ENCODE measurements at places on chromosomes 3 and 15. TPM values are rescaled to one million over a fixed set of nuclear protein-coding genes. Genes with fewer than 3 reads are reported as not detected.

GRCh38 chr15:25864966-25865365, 1.8 kb upstream of the ATP10A start:
- no peak for DNase-seq

GRCh38 chr15:38698254-38698653, 133.6 kb upstream of the RASGRP1 start:
- DNase-seq, result no peak

Gene SIDT1
- total RNA-seq, result 3.3 TPM

- DNase-seq, result peak; percentile 46
Observed at GRCh38 chr15:75720787-75721479, 8.3 kb upstream of the CSPG4 start.

DNA sequence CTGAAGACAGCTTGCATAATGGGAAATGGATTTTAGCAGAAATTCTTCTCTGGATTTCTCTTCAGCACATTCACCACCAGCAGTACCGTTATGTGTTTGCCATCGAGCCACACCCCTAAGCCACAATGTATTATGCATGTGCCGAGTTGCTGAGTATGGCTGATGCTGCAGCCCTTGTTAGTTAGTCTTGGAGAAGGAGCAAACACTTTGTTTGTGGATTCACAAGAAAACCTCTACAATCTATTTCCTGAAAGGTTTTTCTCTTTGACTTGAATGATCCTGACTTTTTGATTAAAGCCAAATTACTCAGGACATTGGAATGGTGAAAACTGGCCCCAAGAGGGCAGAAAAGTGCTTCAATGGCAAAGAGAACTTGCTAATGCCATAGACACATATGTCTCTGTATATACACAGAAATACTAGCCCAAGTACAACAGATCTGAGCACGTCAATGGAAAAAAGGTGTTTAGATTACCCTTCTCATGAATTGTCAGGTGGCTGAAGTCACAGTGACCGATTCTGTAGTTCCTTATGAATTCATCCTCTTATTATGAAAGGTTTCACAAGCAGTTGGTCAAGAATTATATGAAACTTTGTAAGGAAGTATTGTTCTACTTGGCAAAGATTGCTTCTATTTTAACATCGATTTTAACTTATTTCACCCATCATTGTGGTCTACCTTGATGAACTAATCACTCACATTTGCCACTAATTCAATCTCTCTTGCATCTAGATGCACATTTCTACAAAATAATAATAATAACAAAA, 103.0 kb downstream of the P3H2 start:
- no peak for DNase-seq

DNA sequence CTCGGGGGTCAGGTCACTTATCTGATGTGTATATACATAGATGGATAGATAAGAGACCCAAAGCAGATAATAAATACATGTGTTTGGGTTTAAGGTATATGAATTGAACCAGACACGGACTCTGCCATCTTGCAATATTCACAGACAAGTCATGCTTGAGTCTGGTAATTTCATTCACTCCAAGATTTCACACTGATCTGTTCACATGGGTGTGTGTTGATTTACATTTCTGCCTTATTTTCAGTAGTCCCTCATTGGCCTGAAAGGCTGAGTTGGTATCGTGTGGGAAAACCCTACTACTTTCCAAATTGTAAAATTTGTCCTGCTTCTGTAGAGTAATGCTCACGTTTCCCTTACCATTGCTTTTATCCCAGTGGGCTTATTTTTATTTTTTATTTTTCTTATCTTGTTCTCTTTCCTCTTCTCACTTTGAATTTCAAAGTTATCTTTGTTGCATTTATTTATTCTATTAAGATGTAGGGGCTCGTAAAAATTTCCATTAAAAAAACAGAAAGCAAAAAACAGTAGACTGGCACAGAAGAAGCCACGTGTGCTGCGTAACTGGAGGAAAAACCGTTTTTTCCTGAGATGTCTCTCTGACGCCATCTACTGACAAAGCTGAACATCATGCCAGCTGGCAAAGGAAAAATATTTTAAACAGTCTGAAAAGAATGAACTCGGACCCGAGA, 10.8 kb upstream of the MFSD1 start:
- no peak for DNase-seq

Gene SH3GL3
- 1.8 TPM for total RNA-seq

Gene RAB11A
- 142 TPM for total RNA-seq

GRCh38 chr3:180311242-180311641, 274.5 kb upstream of the PEX5L start:
- no peak for DNase-seq

- DNase-seq, result no peak
Observed at GRCh38 chr3:78529601-78530000, 1238.2 kb downstream of the ROBO1 start.

DNA sequence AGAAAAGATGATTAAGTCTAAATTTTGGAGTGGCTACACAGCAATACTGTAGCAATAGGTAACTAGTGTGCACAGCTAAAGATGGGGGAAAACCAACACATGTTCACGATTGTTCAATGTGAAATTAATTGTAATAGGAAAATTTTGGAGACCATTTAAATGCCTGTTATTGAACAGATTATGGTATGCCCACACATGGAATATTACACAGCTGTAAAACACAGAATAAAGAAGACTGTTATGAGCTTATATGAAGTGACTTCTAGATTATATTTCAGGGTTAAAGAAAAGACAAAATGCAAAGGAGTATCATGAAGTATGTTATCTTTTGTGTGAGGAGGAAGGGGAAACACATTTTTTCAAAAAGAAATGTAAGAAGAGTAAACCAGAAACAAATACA, 43.8 kb downstream of the SPINK8 start:
- no peak for DNase-seq

Gene SEC62
- 66.2 TPM for total RNA-seq

DNA sequence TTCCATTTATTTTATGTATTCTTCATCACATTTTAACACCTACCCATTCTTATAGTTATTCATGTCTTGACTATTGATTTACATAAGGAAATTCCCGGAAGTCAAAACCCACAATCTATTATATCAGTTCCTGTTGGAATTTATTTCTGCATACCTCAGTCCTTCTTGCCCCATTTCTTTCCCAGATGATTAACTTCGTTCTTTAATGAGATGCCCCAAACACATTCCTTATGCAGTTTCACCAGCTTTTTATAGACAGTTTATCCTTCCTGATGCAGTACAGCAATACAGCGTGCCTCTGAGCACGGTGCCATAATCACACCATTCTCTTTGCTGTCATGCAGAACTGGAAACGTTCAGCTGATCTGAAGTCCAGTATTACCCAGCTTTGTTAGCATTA, 175.8 kb upstream of the NANOGP8 start:
- no peak for DNase-seq

Gene PROK2
- total RNA-seq, result 7.6 TPM

- DNase-seq, result no peak
Observed at GRCh38 chr3:122988508-122988907, 39.1 kb downstream of the SEMA5B start.

DNA sequence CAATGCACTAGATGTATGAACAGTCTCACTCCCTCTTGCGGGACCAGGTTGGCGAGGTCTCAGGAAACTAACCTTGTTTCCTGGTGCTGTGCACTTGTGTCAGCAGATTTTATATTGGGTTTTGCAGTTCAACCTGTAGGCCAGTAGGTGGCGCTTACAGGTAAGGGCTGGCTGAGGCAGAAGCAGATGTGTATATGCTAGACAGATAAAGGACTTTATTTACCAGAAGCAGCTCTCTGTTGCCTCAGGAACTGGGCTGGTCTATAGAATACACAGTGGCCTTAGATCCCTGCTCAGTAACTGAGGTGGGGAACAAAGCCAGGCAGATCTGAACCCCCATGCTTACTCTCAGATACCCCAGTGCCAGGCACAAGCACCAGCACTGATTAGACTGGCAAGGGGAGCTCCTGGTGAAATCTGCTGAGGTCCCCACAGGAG, 296.8 kb downstream of the DOCK3 start:
- DNase-seq, result no peak

Gene SLC35G2
- total RNA-seq, result 27.8 TPM

DNA sequence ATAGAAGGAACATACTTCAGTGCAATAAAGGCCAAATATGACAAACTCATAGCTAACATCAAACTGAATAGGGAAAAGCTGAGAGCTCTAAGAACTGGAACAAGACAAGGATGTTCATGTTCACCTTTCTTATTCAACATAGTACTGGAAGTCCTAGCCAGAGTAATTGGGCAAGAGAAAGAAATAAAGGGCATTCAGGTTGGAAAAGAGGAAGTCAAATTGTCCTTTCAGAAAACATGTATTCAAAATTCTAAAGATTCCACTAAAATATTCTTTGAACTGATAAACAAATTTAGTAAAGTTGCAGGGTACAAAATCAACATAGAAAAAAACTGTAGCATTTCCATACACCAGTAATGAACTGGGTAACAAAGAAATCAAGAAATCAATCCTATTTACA, 12.2 kb upstream of the ZNF197 start:
- no peak for DNase-seq

DNA sequence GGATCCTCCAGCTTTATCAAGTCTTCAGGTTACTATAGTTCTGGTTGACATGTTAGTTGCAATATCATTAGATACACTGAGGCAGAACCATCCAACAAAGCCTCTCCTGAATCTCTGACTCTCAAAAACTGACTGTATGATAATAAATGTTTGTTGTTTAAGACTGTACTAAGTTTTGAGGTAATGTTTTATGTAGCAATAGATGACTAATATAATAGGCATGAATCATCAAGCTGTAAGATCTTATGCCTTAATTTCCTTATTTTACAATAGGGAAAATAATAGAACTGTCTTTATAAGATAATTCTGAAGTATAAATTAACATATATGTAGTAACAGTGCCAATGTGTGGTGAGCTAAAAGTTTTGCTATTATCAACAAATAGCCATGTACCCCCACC, 88.9 kb upstream of the TBC1D5 start:
- no peak for DNase-seq

GRCh38 chr3:195164573-195165264, 106.2 kb downstream of the XXYLT1 start:
- no peak for DNase-seq

Gene CLEC3B
- 58.9 TPM for total RNA-seq

Gene CKMT1A
- total RNA-seq, result 0.79 TPM

Gene YEATS2
- 24.9 TPM for total RNA-seq

Gene CPA3
- total RNA-seq, result 12.5 TPM

- DNase-seq, result no peak
Observed at GRCh38 chr3:55771503-55771902, 284.4 kb upstream of the WNT5A start.

DNA sequence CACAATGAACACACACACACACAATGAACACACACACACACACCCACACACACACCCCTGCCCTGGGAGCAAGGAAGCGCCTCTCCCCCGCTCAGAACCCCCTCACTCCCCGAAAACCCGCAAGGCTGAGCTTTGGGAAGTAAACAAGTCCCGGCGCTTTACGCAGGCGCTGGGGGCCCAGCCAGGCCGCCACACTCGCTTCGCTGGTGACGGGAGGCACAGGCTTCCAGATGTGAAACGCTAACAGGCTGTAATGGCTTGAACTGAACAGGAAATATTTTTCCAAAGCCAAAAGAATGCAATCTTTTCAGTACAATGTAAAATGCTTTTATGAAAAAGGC, 122.7 kb upstream of the IGF1R start:
- DNase-seq, result no peak

Gene CTDSPL
- total RNA-seq, result 28.3 TPM

DNA sequence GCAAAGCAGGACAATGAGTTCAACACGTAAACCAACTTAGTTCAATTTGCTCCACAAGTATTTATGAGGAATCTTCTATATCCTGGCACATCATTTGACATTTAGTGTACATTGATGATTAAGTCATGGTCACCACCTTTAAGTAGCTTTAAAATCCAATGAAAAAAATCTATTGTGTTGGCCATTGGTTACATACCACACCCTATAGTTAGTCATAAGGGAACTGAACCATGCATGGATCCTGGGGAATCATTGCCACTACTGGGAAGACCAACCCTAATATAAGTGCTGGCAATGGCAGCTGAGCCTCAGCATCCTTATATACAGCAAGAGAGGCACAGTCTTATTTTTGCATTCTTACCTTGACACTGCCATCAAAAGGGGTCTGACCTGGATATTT, 502.5 kb downstream of the MECOM start:
- DNase-seq, result no peak

GRCh38 chr3:4417449-4417848, 49.6 kb downstream of the SUMF1 start:
- no peak for DNase-seq

DNA sequence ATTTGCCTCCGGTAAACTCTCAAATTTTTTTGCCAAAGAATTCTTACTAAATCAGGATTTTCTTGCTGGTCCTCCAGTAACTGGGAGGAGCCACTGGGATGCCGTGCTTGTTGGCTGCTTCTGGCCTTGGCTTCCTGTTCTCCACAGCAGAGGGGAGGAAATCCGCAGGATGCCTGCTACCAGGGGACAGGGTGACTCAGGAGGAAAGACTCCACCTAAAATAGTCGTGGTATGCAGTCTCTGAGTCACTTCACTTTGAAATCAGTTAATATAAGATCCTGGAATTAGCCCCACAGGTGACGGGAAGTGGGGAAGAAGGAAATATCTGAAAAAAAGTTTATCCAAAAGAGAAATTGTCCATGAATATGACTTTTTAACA, 6.5 kb upstream of the TM4SF18 start:
- peak; percentile 29 for DNase-seq

DNA sequence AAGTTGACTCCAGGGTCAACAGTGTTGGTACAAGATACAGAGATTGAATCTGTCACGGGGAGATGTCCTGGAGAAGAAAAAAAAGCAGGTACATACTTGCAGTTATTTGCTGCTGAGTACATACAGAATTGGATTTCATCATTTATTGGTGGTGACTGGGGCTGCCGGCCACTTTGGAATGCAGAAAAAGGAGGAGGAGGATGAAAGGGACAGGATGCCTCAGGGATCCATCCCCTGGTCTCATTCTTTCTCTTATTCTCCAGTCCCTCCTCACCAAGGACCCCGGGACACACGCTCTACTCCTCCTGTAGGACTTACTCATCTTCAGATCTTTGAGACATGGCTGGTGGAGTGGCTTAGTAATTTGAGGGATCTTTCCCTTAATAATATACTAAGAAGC, 30.0 kb upstream of the MEIS2 start:
- no peak for DNase-seq

Gene MAP3K13
- total RNA-seq, result 17.8 TPM

DNA sequence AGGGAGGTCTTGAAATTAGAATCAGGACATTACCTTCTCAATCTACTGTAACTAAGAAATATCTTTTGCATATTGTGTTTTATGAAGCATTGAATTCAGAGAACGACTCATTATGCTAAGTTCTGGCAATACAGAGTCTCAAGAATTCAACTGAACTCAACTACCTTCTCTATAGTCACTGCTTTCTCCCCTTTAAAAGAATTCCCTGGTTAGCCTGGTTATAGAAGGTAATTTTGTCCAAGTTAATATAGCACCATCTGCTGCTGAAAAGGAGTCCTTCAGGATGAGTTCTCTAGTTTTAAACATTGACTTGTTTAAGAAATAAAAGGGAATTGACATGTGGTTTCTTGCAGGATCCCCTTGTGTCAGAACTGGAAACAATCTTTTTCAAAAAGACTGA, 60.2 kb downstream of the IL16 start:
- DNase-seq, result no peak

- no peak for DNase-seq
Observed at GRCh38 chr3:175107231-175107630, 248.1 kb downstream of the NAALADL2 start.

Gene ZDHHC19
- total RNA-seq, result not detected

Gene CDAN1
- total RNA-seq, result 5.4 TPM

Gene MTMR10
- total RNA-seq, result 50.8 TPM

Data from omental fat pad (tissue), 4 donors.